ENCODE measurements at places on chromosomes 1 and 21.
A peak's percentile ranks its signal among the peaks of the same experiment; 100 is the strongest.

DNA sequence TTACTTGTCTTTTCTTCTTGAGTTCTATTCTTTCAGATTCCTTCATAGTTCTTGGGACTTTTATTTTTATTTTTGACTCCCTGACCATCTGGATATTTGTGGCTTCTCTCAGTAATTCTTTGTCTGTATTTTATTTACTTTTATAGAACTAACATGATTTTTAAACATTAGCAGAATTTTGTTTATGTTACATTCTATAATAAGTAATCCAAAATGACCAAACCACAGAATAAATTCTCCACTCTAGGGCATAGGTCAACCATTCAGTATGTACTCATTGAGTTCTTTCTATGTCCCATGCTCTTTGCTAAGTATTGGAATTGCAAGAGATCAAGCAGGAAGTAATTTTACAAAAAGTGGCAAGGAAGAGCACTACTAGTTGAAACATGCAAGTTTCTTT is 969.0 kb downstream of the TTLL7 start:
- no peak for ATAC-seq

- no peak for ATAC-seq
Measured at GRCh38 chr1:65538664-65539063, 118.2 kb downstream of the LEPR start.

GRCh38 chr1:119298687-119299303 is 69.8 kb upstream of the HAO2 start:
- ATAC-seq: no peak

DNA sequence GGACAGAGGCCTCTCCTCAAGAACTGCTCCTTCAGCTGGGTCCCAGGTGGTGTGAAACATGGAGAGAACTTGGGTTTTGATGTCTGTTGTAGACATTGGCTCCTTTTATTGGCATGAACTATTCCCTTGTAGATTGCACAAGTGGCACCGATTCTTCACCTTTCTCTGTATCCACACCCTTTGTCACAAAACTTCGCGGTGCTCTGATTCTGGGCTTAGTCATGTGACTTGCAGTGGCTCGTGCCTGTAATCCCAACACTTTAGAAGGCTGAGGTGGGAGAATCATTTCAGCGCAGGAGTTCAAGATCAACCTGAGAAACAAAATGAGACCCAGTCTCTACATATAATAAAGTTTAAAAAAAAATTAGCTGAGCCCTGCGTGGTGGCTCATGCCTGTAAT is 42.5 kb upstream of the EYA3 start:
- ATAC-seq: no peak

- no peak for ATAC-seq
Measured at GRCh38 chr1:87926131-87926830, 597.6 kb downstream of the LMO4 start.

GRCh38 chr1:6348511-6349191 is 44.9 kb downstream of the ACOT7 start:
- ATAC-seq: no peak

- ATAC-seq: no peak
Measured at GRCh38 chr1:203144661-203145060, 17.1 kb downstream of the ADORA1 start.

DNA sequence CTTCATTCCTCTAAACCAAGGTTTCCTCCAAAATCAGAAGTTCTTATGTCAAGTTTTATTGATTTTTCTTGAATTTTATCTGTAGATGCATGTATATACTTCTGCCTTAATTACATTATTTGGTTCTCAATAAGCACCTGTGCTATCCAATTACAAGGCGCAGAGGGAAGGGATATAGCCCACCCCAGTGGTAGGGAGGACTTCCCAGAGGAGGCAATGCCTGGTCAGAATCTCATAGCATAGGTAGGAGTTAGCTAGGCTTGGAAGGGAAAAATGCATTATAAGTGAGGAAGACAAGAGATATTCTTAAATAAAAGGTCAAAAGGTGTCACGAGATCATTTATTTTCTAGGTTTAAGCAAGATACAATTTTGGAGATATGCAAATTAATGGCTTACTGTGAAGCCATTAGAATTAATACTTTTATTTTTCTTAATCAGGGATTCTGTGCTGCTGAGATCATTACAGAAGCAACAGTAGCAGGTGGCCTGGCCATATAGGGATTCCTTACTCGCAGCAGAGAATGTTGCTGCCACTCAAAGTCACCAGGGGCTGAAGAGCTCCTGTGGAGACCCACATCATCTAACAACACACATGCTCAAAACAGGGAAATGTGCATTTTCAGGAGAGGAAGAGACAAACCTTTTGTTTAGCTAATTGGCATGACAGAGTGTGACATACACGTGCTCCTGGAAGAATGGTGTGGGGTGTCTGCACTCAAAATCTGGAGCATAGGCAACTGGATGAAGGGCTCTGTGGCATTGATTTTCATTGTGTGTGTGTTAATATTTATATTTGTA is 178.3 kb downstream of the ATG4C start:
- no peak for ATAC-seq

DNA sequence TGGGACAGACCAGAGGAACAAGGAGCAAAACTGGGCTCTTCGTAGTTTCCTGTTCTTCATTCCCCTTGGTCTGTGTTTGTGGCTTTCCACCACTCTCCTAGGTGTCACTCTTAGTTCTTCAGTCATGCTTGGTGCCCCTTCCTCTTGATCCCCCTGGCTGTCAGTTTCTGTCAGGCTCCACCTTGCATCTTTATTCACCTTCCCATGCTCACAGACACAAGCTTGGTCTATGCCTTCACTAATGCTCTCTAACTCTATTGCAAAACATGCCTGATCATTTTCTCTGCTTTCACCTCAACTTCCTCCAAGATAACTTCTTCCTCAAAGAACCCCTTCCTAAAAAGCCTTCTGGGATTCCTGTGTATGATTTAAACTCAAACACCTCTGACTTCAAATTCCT is 122.9 kb downstream of the GLUL start:
- no peak for ATAC-seq

DNA sequence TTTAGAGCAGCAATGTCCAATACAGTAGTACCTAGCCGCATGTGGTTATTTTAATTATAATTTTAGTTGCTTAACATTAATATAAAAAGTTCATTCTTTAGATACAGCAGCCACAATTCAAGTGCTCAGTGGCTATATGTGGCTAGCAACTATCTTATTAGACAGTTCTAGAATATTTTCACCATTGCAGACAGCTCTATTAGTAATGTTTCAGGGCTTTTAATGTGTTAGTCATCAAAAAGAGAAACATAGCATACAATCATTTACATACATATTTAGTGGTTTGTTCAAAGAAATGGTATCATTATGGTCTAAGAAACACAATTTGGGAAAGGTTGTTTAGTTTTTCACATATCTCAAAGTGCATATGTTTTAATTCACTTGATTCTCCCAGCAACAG is 66.6 kb upstream of the DYNLT5 start:
- no peak for ATAC-seq

GRCh38 chr1:113126207-113126606 is 53.2 kb downstream of the LRIG2 start:
- ATAC-seq: no peak

DNA sequence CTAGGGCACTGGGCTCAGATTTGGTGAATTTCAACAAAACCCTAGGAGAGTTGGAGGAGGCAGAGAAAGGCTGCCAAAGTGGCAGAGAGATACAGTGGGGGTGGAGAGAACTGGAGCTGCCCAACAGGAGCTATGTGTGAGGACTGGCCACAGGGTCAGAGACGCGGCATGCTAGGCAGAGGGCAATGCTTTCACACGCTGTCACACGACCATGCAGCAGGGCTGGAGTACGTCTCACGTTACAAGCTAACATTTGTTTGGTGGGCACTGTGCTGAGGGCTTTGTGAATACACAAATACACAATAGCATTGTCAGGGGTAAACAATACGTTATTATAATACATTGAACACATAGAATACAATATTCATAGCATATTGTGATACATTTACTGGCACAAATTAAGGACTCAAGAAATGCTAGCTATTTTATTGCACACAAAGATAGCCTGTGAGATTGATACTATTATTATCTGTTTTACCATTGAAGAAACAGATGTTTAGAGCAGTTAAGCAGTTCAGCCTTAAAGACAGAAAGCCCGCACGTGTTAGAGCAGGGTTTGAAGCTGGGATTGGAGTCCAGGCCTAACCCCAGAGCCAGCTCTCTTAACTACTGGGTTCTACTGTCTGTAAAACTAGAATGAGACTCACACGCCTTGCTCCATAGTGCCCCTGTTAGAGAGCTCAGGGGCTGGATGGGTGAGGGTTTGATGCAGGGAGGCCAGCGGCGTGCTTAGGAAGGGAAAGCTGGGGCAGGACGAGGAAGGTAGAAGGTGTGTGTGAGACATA is 4.5 kb downstream of the RAB7B start:
- ATAC-seq: peak; percentile 63

GRCh38 chr1:23097316-23097715 is 71.3 kb downstream of the LUZP1 start:
- no peak for ATAC-seq

- ATAC-seq: no peak
Measured at GRCh38 chr1:39094685-39095084, 68.5 kb downstream of the NDUFS5 start.

- ATAC-seq: no peak
Measured at GRCh38 chr1:11273595-11274234, 717 bp downstream of the UBIAD1 start.

- peak; percentile 47 for ATAC-seq
Measured at GRCh38 chr1:47809301-47810084, 187.7 kb downstream of the TRABD2B start.

- ATAC-seq: no peak
Measured at GRCh38 chr1:149903836-149904491, 4.6 kb downstream of the BOLA1 start.

GRCh38 chr1:97412737-97413136 is 508.1 kb downstream of the DPYD start:
- ATAC-seq: no peak

DNA sequence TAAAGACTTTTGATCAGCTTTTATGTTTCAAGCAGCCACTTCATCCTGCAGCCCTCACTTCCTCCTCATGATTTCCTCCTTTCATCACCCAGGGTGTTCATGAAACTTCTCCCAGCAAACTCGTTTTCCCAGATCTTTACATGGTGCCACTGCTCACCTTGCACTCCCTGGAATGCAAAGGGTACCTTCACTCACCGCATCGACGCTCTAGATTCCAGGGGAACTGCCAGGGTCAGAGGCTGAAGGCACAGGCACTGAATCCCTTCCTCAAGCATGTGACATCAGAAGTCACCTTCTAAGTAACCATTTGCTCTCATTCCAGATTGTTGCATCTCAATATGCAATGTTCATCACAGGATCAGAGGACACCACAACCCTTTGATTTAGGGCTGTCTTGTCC is 82.8 kb downstream of the PRKAB2 start:
- no peak for ATAC-seq

DNA sequence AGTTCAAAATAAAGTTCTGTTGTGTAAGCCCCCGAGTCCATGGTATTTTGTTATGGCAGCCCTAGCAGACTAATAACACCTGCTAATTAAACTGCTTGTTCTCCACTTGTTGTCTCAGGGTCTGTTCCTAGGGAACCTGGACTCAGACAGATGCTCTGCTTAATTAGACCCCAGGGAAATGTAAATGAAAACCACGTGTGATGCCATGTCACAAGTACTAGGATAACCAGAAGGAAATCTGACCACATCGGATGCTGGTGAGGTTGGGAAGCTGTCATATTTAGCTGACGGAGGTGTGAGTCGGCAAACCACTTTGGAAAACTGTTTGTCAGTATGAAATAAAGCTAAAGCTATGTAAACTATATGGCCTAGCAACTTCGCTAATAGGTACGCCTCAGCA is 19.6 kb downstream of the EDN2 start:
- ATAC-seq: no peak

DNA sequence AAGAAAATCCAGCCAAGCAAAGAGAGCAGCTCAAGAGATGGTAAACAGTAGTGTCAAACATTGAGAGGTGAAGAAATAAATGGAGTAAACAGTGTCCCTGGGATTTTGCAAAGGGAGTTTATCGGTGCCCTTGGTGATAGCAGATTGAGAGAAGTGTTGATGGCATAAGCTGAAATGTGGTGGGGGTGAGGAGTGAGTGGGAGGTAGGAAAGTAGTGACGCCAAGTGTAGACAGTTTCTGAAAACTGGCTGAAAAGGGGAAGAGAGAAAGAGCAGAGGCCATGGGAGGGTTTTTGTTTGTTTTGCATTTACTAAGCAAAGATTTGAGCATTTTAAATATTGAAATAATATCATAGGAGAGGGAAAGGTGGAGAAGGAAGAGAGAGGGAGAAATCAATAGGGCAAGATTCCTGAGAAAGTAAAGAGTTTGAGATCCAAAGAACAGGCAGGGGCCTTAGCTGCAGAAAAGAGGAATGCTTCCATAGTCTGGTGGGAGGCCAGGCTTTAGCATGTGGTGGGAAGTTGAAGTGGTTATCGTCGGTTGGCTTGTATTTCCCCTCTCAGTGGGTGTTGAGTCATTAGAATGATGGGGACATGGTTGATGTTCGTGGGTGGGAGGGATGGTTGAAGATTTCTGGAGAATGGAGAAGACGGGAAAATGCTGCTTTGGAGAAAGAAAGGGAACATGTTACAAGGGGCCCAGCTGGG is 26.8 kb upstream of the RASAL2 start:
- no peak for ATAC-seq

DNA sequence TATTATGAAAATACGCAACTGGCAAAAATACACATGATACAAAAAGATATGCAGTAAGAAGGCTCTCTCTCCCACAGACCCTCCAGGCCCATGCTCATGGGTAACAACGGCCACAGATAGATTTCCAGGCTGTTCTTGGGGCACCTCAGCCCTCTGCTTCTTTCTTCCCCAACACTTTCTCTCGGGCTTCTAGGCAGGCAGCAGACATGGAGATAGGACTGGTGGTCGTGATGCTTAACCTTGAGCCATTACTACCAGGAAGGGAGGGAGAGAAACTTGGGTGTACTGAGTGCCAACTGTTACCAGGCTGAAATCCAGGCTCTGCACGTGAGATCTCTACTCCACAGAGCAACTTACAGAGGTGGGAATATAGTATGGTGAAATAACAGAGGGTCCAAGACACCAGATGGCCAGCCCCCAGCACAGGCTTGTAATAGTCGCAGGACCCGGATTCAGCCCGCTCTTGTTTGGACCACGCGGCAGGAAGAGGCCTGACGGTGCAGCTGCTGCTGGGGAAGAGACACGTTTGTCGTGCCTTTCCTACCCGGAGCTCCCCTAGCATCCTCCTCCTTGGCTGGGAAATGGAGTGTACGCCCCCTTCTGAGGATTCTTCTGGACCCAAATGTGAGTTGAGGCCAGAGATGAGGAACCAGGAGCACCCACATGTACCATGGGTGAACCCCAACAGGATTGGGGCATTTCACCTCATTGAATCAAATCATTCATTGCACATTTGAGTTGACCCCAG is 441.1 kb upstream of the VAMP3 start:
- ATAC-seq: no peak

- peak; percentile 87 for ATAC-seq
Measured at GRCh38 chr1:153617663-153618062, 1.5 kb upstream of the S100A14 start.
